ENCODE measurements at places on chromosomes 5 and 9.

DNA sequence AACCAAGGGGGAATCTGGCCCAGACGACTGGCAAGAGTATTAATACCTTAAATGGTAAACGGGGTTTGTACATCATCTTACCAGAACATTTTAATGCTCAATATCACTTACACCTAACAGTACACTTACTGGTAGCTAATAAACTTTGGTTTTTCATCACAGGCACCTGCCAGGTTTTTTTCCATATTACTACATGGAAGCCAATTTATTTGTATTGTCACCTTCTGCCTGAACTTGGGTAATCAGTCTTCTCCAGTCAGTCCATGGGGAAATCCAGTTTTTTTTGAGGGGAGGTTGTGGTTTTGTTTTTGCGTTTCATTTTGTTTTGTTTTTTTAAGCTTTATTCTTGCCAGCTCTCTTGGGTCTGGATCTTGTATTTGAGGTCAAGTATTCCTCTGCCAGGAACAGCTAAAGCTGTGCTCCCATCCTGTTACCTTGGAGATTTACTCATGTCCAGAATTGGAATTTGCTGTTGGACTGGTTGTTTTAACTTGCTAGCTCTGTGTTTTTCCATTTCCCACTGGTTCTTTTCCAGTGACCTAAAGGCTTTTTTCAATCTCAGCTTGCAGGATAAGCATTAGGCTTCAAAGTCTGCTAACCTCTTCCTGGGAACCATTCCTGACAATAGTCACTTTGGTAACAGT, 11.1 kb upstream of the NADK2 start:
- DNase-seq, result no peak

DNA sequence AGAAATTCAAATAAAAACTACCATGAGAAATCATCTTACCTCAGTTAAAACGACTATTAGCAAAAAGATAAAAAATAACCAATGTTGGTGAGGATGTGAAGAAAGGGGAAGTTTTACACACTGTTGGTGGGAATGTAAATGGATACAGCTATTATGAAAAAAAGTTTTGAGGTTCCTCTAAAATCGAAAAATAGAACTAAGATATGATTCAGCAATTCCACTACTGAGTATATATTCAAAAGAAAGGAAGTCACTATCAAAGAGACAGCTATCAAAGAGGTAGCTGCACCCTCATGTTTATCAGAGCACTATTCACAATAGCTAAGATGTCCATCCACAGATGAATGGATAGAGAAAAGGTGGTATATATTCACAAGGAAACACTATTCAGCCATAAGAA, 1888.4 kb downstream of the MAT2B start:
- no peak for DNase-seq

DNA sequence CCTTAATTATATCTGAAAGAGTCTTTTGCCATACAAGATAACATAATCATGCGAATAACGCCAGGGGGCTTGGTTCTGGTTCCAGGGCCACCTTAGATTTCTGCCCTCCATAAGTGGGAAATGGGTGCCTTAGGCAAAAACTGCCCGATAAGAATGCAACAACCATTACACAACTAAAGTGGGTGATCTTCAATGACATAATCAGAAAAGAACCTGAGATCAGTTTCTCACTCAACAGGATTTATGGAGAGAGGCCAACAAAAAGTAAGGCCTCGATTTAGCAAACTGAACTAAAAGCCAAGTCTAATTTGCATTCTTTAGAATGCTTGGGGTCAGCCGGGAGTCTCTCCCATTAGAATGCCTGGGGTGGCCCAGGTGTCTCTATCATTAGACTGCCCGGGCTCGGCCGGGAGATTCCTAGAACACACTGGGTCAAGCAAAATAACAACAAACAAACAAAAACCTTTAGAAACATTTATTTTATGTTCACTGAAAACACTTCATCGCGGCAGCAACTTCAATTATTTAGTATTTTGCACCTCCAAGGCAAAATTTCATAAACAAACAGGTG, 194.8 kb downstream of the AUH start:
- DNase-seq, result no peak

GRCh38 chr9:127537014-127537413, 75.1 kb upstream of the STXBP1 start:
- no peak for DNase-seq

DNA sequence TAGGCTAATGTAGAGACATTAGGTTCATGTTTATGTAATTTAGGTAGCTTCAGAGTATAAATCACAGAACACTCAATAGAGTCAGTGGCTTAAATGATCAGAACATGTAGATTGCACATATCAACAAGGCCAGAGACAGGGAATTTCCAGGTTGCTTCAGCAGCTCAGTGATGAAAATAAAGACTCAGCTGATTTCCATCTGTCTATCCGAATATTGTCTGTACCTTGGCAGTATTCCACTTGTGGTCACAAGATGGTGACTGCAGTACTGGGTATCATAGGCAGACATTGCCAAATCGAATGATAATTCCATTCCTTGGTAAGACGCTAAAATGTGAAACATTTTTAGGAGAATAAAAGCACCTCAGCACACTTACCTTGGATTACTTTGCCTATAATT, 702.2 kb downstream of the MAT2B start:
- no peak for DNase-seq

GRCh38 chr9:11064909-11065308, 452.1 kb upstream of the PTPRD start:
- DNase-seq, result no peak

GRCh38 chr9:126682928-126683697, 69.4 kb downstream of the LMX1B start:
- DNase-seq, result no peak

- no peak for DNase-seq
These were observed 132.8 kb downstream of the MCTP1 start for GRCh38 chr5:95152131-95152530.

DNA sequence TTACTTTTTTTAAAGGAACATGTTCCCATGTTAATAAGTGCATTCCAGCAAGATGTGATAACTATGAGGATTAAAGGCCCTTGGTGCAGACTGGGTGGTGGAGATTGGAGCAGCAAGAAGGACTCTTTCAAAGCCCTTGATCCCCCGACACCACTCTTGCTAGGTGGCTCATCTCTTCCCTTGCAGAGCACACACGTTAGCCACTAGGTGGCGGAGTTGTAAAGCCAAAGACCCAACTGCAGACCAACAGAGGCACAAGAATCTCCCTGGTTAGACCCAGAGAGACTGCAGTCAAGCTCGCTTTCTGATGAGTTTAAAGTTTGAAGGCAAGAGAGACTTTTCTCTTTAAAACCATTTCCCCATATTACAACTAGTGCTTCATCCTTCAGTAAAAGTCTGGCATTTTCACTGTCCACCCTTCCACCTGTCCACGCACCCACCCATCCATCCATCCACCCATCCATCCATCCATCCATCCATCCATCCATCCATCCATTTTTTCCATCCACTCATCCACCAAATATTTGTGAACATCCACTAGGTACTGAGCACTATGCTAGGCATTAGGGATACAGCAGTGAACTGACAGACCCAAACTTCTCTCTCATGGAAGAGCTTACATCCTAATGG, 226.9 kb downstream of the MSX2 start:
- DNase-seq, result peak; percentile 74

- no peak for DNase-seq
These were observed 221.3 kb downstream of the TRIM36 start for GRCh38 chr5:114948363-114948762.

Measured in T-helper 2 cell (primary cell).